ENCODE measurements at places on chromosomes 4 and X.
A peak's percentile ranks its signal among the peaks of the same experiment; 100 is the strongest.

DNA sequence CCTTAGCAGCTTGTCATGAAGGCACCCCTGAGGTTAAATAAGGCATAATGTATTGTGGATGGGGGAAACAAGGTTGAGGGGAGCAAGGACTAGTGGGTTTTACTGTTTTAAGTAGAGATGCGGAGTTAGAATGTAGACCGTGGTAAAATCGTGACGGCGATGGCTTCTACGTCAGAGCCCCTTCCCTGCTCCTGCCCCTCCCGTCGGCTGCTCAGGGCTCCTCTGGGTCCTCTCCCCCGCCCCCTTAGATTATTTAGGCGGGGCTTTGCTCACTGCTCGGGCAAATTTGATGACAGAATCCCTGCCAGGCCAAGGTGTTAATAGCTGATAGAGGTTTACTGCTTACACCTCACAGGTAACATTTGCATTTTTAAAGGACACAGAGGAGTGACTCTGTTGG, 2.3 kb downstream of the FRMPD3 start:
- no peak for DNase-seq

DNA sequence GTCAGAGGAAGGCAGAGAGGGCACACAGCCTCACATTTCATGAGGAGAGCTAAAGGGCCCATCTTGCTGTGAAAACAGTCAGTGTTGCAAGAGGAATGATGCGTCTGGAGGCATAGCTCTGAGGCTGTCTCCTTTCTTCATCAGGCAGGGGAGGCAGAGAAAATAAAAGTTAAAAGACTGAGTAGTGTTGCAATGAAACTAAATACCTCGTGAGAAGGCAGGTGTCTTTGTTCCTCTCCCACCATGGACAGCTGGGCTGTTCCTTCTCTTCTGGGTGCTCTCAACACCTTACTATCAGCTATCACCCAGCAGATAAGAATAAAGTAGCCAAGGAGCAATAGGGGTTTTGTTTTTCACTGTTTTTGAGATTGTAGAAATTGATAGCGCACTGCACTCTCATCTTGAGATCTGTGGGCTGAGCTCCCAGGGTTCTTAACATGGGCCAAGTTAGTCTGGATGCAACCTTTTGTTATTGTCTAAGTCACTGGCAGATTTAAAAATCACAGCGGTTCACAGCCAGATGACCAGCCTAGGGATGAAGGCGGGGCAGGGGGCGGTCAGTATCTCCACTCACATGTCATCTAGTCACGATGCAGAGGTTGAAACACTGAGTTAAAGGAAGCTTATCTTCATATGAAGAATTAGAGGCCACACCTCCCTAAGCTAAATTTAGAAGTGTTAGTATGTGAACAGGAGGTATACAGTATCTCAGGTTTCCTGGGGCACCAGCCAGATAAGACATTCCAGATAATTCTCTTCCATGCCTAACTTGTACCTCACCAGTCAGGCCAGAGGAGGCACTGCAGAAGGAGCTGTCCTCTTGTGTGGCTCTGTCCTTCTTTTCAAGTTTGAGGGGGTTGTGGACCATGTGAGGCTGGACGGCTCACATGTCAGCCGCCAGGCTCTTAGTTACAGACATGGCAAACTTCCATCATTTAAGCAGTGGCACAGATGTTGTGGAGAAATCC, 36.9 kb downstream of the PARM1 start:
- no peak for DNase-seq

DNA sequence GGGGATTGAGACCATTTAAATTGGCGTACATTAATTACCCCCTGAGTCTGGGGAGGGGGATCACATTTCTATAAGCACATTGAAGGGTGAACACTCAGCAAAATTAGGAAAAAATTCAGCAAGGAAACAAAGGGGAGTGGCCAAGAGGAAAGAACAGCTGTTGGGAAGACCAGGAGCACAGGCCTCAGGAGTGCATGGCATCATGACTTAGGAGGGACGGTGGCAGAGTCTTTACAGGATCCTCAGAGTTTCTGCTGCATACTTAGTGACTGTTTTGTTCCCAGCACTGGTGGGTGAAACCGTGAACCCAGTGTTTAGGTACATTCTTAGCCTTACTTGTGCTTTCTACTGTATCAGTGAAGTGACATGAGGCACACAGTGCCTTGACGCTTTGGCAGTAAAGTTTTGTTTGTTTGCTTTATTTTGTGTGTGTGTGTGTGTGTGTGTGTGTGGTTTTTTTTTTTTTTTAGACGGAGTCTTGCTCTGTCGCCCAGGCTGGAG, 121.3 kb downstream of the CBR4 start:
- DNase-seq, result no peak

DNA sequence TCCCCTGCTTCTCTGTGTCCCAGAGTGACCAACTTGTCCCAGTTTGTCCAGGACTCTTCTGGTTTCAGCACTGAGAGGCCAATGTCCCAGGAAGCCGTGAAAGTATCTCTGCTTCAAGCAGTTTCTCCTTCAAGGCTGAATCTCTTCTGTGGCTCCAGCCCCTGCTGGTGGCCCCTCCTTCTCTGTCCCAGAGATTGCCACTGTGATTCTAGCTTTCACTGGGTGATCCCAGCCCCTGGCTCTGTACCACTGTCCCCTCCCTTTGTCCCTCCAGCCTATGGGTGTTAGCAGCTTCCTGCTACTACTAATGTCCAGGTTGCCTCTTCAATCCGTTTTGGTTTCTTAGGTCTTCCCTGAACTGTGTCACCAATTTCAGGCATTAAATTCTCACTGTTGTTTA, 70.5 kb downstream of the SOX3 start:
- DNase-seq, result no peak

GRCh38 chr4:123747016-123747415, 350.4 kb downstream of the SPRY1 start:
- no peak for DNase-seq

- peak; percentile 82 for DNase-seq
These were observed 2.0 kb downstream of the TMEM255A start for GRCh38 chrX:120308959-120309872.

DNA sequence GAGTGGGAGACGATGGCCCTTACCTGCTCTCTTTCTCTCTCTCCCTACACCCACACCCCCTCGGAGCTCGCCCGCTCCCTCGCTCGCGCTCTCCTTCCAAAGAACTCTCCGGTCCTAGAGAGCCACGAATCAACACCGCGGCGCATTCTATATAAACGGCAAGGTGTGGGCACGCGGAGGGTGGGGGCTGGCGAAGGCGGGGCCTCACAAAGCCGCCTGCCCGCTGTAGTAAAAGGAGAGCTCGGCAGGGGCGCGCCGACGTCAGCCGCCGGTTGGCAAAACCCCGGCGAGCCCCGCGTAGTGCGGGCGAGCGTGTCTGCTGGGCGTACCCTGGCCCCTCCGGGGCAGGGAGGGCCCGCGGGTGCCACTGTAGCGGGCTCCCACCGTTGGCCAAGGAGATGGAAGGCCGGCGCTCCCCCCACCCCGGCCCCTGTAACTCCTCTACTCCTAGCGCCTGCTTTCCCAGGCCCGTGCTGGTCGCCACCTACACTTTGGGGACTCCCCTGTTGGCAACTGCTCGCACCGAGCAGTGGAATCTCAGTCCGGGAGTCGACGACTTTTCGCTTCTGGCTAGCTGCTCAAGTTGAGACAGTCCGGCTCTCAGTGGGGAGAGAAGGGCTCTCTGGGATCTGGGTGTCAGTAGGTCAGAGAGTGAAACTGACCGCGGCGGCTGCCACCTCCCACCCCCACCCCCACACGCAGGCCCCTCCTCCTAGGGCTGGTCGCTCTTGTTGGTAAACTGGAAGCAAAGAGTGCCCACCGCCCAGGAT, 325.5 kb upstream of the F9 start:
- DNase-seq, result peak; percentile 33

- DNase-seq, result no peak
These were observed 18.5 kb downstream of the OTUD5 start for GRCh38 chrX:48938721-48939425.

GRCh38 chr4:1843852-1844251, 12.1 kb downstream of the LETM1 start:
- DNase-seq, result no peak

- no peak for DNase-seq
These were observed 187.0 kb downstream of the SMIM20 start for GRCh38 chr4:26101011-26101410.
